ENCODE measurements at places on chromosomes 6 and 20.

- no peak for DNase-seq
Measured at GRCh38 chr6:166494757-166495486, 91.6 kb downstream of the RAMACL start.

- no peak for DNase-seq
Measured at GRCh38 chr6:16400248-16400760, 161.9 kb downstream of the GMPR start.

DNA sequence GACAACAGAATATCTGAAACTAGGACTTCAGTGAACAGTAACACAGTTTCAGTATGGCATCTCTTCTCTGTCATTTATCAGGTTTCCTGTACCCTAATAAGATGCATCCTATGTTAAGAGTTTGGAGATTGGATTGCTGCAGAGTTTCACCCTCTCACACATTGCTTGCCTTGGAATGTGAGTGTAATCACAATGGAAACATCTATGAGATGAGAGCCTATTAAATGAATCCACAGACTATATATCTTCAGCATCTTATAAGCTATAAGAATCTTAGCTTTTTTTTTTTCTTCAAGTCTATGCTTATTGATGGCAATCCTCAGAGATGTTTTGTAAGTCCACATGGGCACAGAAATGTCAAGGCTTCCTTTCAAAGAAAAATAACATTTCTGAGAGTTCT lies 292.5 kb downstream of the PRKN start:
- DNase-seq: no peak

- no peak for DNase-seq
Measured at GRCh38 chr6:110395221-110395620, 20.2 kb downstream of the DDO start.

DNA sequence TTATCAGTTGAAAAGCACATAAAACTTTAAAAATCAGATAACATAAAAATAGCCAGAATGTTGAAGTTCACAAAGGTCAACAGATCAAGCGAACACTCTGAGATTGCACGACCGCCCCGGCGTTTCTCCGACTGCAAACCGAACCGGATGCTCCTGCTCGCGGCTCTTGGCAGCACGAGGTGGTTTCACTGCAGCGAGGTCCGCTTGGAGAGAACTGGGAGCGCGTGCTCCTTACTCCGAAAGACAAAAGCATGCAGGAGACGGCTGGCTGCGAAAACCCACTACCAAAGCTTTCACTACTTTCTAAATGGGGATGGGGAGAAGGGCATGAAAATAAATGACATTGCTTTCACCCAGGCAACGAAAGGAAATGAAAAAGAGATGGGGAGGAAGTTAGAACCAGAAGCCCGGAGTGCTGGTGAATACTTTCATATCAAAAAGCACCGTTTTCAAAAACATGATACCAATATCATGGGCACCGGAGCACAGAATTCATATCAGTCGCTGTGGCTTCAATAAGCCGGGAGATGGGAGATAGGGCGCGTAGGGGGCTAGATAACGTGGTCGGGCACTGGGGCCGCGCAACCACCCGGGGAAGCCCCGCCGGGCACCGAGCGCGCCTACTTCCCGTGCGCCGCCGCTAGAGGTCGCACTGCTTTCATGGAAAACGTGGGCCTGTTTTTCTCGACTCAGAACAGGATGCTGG lies 8.3 kb upstream of the ANKRD60 start:
- DNase-seq: peak; percentile 86

DNA sequence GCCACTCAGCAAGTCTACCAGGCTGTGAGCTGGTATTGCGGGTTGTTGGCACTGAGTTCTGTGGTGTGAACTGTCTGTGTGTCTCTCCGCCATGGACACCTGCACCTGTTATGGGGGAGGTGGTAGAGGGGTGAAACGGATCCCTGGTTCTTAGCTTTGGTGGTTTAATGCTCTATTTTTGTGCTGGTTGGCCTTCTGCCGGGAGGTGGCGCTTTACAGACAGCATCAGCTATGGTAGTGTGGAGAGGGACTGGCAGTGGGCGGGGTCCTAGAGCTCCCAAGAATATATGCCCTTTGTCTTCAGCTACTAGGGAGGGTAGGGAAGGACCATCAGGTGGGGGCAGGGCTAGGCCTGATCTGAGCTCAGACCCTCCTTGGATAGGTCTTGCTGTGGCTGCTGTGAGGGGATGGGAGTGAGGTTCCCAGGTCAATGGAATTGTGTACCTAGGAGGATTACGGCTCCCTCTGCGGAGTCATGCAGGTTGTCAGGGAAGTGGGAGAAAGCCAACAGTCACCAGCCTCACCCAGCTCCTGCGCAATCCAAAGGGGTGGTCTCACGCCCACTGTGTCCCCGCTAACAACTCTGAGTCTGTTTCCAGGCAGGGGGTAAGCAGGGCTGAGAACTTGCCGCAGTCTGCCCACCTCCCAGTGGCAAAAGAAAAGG lies 154.3 kb downstream of the CCDC170 start:
- DNase-seq: peak; percentile 2

DNA sequence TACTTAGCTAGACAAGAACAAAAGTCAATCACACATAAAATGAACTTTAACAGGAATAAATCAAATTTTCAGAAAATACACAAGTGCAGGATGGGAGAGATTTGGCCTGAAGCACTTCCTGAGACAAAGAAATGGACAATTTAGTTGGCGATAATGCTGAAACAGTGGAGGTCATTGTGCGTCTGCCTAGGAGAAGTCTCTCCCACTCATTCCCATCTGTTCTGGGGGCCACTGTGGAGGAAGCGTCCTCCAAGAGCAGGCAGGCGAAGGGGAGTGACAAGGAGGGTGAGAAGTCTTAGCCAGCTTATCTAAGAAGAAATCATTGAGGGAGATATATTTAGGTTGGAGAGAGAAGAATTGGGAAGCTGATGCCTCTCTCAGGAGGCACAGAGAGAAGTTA lies 10.2 kb upstream of the TMEM242 start:
- DNase-seq: no peak

GRCh38 chr6:56241124-56241802 lies 6.1 kb downstream of the COL21A1 start:
- no peak for DNase-seq

DNA sequence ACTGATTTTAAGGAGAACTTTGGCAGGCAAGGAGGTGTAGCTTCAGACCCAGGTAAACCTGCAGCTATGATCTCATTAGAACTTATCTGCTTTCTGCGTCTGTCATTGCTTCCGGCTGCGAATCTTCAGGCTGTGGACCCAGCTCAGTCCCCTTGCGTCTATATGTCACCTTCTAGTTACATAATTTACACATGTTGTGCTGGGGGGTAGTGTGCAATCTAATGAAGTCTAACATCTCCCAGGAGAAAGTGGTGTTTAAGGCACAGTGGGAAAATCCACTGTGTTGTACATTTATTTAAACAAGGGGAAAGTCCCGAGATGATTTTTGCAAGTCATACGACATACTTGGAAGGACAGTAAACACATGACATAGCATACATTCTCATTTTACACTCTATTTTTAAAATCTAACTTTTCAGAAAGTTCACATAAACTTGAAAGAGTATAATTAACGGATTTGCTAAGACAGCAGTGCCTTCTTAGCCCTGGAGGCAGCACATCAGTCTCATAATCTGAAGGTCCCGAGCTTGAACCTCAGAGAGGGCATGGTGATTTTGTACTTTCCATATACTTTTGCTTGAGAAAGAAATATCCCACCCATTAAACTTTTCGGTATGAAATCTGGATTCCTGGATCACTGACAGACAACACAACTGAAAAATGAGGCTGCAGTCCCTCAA lies 35.2 kb downstream of the GPX6 start:
- DNase-seq: no peak

- DNase-seq: peak; percentile 23
Measured at GRCh38 chr20:1469925-1470571, 3.4 kb upstream of the NSFL1C start.

DNA sequence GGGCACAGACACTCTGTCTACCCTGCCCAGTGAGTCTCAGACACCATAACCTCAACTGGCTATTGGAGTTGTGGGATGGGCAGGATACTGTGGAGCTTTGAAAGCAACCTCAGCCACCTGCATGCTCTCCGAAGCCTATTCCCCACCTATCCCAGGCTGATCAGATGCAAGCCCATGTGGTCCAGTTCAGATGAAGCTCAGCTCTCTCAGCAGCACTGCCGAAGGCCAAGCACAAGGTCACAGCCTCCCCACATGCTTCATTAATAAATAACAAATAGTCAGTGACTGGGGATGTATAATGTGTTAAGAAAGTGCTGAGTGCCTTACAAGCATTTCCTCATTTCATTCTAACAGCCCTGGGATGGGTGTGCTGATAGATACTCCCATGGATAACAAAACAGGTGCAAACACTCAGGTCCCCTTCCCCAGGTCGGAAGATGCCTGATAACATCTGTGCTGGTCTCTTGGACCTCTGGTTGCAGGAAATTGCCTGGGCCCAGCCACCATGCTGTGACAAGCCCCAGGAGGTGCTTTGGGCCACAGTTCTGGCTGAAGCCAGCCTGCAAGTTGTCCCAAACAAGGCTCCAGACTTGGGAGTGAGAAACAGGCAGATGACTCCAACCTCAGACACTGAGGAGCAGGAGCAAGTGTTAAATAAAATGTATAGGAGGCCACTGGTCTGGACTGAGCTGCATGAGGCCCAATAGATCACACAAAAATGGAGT lies 3.7 kb downstream of the ACSS1 start:
- no peak for DNase-seq

DNA sequence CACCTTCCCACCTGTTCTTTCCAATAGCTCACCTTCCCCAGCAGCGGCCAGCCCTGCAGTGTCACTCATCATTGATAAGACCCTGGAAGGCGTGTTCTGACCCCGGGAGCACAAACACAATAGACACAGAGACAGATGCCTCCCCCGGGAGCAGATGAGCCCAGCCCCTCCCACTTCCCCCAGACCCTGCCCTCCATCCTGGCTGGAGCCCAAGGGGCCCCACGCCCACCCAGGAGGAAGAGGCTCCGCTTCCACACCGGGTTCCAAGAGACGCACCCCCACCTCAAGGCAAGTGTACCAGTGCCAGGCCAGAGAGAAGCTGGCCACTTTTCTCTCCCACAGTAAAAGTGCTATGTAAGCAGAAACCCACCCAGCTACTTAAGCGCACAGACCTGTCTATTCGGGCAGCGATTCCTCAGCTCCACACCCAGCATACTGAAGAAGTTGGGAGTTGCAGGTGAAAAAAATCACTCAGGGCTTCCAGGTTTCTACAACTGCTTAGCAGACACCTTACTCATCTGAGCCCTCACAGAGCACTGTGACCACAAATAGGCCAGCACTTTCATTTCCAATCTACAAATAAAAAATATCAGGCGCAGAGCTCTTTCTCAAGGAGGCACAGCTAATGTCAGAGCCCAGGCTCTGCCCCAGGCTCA lies 93.4 kb upstream of the NXT1 start:
- no peak for DNase-seq

GRCh38 chr6:150153905-150154492 lies 11.2 kb downstream of the PPP1R14C start:
- DNase-seq: peak; percentile 30

DNA sequence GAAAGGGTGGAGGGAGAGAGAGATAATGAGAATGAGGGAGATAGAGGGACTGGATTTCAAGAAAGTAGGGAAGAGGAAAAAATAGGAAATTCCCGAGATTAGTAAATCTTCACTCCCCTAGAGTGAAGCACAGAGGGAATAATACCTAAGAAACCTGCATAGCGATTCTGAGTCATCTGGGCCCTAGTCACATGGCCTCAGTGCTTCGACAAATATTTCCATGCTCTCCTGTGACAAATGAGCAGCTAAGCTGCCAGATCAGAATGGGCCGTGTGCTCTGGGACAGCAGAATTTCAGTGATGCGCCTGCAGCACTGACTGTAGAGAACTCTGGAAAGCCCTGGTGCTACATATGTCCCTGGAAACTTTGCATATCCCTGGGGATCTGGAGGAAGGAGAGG lies 48.6 kb upstream of the GRIK2 start:
- no peak for DNase-seq

GRCh38 chr6:16518265-16518664 lies 243.0 kb downstream of the ATXN1 start:
- no peak for DNase-seq

DNA sequence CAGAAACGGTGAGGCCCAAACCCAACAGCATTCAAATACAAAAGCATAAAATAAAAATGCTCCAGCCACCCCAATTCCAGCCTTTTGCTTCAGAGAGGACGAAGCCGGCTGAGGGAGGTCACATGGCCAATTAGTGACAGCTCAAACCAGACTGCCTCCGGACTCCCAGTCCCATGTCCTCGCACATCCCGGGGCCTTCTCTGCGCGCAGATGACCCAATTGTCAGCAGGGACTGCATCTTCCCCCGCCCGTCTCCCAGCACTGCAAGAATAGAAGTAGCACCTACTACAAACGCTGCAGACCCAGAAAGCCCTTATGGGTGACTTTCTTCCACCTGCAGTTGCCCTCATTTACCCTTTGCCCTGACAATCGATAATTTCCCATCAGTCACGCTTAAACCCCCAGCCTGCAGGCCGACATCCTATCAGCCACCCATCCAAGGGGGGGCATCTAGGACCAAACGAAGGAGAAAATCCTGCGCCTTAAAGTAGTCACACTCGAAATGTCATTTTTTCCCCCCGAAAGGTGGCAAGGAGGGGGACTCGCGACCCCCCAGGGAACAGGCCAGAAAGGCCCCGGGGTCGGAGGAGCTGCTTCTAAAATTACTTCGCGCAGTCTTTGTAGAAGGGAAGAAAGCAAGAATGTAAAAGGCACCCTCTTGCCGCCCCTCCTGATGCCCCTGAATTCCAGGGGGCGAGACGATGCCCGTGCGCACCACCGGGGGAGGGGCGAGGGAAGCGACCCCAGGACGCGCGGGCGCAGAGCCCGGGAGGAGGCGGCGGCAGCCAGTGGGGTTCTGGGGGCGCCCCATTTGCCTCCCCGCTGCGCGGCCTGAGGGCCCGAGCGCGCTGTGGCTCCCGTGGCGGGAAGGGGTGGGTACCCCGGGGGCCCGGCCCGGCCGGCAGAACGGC lies 792 bp downstream of the SLC23A2 start:
- DNase-seq: peak; percentile 19
